ENCODE measurements at places on chromosomes 13 and 19. TPM values are rescaled to one million over a fixed set of nuclear protein-coding genes. Genes with fewer than 3 reads are reported as not detected.

UBE2S gene
- 8.6 TPM for total RNA-seq

ETV2 gene
- 0.17 TPM for total RNA-seq

GRIK5 gene
- total RNA-seq, result not detected

PLPPR2 gene
- 5.8 TPM for total RNA-seq

ZNF723 gene
- total RNA-seq, result not detected

CLIP3 gene
- 25.6 TPM for total RNA-seq

LHB gene
- total RNA-seq, result not detected

EFNB2 gene
- total RNA-seq, result 0.09 TPM

STOML3 gene
- total RNA-seq, result not detected

KLC3 gene
- total RNA-seq, result not detected

WASF3 gene
- total RNA-seq, result 11.2 TPM

ZNF562 gene
- 12.6 TPM for total RNA-seq

CEACAM1 gene
- not detected for total RNA-seq

ZNF284 gene
- 3.3 TPM for total RNA-seq

LGALS7B gene
- 1.9 TPM for total RNA-seq

C1QTNF9 gene
- 0.09 TPM for total RNA-seq

NCR1 gene
- not detected for total RNA-seq

Measured in bronchial smooth muscle cell (primary cell).